ENCODE measurements at places on chromosomes 13 and 19. TPM values are rescaled to one million over a fixed set of nuclear protein-coding genes. Genes with fewer than 3 reads are reported as not detected.

GRCh38 chr19:6213266-6213595 is 66.5 kb downstream of the MLLT1 start:
- no peak overlapping the region for H3K27ac ChIP-seq
- H3K4me1 ChIP-seq, result no peaks in the 10 kb centered on the region

DNA sequence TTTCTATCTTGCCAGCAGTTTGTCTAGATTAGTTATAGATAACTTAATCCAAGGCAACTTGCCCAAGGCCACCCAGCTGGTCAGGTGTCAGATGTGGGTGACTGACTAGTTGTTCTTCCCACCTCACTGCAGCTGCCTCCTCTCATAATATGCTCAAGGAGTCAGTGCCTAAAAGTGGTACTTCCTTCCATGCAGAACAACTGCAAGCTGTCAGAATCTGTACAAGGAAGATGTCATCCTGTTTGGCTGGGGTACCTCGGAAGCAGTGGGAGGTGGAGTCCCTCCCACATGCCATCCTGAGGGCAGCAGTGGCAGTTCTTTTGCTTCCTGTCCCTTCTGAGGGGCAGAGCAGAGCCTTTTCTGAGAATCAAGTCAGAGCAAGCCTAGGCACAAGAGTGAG is 193.2 kb upstream of the RFC3 start:
- H3K27ac ChIP-seq, result no peak overlapping the region
- no peak for DNase-seq
- no peak overlapping the region for H3K4me3 ChIP-seq
- H3K36me3 ChIP-seq, result no peaks in the 10 kb centered on the region

ONECUT3 gene
- not detected for total RNA-seq

DNA sequence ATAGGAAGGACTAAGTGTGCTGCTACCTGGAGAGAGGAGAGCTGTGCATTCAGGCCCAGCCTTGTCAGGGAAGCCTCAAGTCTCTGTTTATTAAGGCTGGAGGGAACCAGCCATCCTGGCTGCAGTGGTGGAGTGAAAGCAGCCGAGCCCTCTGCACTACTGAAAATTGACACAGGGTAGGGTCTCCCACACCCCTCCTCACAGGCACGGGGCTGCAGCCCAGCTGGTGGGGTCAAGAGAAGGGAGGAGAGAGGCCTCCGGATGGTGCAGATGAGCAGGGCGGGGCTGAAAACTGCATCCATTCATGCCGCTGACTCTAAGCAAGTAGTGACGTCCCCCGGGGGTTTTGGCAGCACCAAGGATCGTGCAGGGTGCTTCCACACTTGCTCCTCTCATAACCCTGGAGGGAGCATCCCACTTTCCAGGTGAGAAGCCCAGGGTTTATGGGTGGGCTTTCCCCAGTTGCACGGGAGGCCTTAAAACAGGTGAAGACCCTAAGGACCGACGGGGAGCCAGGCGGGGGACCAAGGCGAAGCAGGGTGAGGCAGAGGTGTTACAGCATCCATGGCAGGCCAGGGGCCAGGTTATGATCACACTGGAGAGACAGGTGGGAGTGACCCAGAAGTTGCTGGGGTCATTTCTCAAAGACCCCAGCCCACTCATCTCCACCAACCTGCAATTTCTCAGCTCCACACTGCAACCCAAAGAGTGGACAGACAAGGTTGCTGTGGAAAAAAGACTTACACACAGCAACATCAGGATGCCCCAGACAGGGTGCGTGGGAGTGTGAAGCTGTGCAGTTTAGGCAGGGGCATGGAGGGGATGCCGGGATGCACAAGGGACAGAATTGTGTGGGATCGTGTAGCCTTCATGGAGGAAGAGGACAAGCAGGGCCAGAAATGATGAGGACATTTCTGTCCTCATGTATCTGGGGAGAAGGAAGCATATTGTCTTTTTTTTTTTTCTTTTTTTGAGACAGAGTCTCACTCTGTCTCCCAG is 36.8 kb downstream of the VSTM2B start:
- H3K36me3 ChIP-seq, result no peaks in the 10 kb centered on the region
- no peak for DNase-seq
- H3K27ac ChIP-seq, result no peak overlapping the region
- H3K27me3 ChIP-seq, result peaks cover 3% of the 10 kb centered on the region
- H3K4me3 ChIP-seq, result no peak overlapping the region
- no peaks in the 10 kb centered on the region for H3K4me1 ChIP-seq

DNA sequence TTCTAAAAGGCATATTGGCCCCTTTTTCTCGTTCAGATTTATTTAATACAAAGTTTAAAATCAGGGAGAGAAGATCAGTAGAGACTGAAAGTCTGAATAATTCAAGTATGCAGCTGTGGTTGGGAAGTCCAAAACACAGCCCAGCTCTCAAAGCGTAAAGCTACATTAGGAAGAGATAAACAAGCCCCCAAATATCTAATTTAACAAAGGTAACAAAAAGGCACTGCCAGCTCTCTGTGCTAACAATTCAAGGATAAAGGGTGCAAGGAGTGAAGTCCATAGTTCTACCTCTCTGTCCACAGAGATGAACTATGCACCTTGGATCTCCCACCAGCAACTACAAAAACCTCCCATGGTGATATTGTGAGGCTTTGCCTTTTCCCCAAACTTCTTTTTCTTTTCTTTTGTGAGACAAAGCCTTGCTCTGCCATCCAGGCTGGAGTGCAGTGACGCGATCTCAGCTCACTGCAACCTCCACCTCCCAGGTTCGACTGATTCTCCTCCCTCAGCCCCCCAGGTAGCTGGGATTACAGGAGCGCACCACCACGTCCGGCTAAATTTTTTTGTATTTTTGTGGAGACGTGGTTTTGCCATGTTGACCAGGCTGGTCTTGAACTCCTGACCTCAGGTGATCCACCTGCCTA is 104.4 kb downstream of the LHFPL6 start:
- H3K27ac ChIP-seq, result no peak overlapping the region
- no peaks in the 10 kb centered on the region for H3K36me3 ChIP-seq
- H3K27me3 ChIP-seq, result no peaks in the 10 kb centered on the region
- DNase-seq, result no peak
- no peaks in the 10 kb centered on the region for H3K4me1 ChIP-seq
